Panc1 (cell line): ENCODE measurements at places on chromosomes 2 and 18. TPM values are rescaled to one million over a fixed set of nuclear protein-coding genes. Genes with fewer than 3 reads are reported as not detected.

The HADHB gene
- 106 TPM for total RNA-seq

The ELOA2 gene
- total RNA-seq = not detected

The ST6GAL2 gene
- not detected for total RNA-seq

- H3K27ac ChIP-seq = no peak overlapping the region
- no peak overlapping the region for H3K4me3 ChIP-seq
- peaks cover 7% of the 10 kb centered on the region; the same call in 1 of the 2 replicates for H3K4me1 ChIP-seq
- no peaks in the 10 kb centered on the region for H3K27me3 ChIP-seq
- H3K36me3 ChIP-seq = no peaks in the 10 kb centered on the region
Measured at GRCh38 chr18:58581265-58581664, 47.6 kb downstream of the ALPK2 start.

GRCh38 chr2:181679544-181679979 is 755 bp downstream of the NEUROD1 start:
- no peak overlapping the region for H3K4me3 ChIP-seq
- DNase-seq = no peak
- H3K27ac ChIP-seq = no peak overlapping the region
- no peaks in the 10 kb centered on the region for H3K36me3 ChIP-seq

- H3K36me3 ChIP-seq = no peaks in the 10 kb centered on the region
- H3K4me1 ChIP-seq = no peaks in the 10 kb centered on the region
- peaks cover 2% of the 10 kb centered on the region for H3K27me3 ChIP-seq
Measured at GRCh38 chr18:50573679-50574078, 13.8 kb downstream of the MAPK4 start.

The CGREF1 gene
- total RNA-seq = 10.1 TPM

The UPP2 gene
- not detected for total RNA-seq
